GF-D8 (cell line): ENCODE measurements at places on chromosomes 7 and 10.

- no peak for DNase-seq
These were observed 25.1 kb downstream of the HDAC9 start for GRCh38 chr7:18520450-18521235.

DNA sequence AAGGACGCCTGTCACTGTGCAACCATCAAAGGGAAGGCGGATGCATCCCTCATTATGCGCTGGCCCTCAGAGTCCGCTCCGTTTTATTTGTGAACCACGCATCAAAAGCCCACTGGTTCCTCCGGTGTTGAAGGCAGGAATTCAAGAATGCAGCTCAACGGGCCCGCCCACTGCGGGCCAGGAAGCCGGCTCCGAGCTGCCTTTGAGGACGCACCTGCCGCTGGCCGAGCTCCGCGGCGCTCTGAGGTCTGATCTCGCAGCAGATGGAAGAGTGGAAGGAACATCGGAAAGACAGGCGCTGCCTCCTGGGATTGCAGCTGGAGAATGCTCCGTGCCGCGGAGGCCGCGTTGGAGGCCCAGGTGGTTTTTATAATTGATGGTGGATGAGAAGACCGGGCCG lies 56.9 kb upstream of the ADGRA1 start:
- DNase-seq = no peak

DNA sequence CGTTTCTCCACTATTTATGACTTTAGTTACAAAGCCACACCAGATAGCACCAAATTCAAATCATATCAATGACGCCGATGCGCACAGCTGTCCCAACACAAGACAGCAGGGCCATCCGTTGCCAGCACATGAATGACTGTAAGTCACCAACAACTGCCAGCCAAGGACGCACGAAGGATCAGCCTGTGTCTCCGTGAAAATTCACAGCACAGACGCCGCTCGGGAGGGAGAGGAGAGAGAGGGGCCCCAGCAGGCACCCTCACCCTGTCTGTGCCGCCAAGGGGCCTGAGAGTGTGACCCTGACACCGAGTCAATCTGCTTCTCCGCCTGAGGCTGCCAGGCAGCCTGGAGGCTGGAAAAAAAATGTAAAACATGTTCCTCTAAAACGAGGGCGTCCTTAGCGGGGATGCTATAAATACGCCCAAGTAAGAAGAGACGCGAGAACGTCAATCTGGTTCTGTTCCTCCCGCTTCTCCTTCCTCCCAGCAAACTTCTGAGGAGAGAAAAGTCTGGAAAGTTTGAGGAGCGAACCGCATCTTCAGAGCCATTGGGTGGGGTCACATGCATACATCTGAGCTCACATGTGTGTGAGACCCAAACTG lies 111.2 kb downstream of the PTPRN2 start:
- DNase-seq = no peak

DNA sequence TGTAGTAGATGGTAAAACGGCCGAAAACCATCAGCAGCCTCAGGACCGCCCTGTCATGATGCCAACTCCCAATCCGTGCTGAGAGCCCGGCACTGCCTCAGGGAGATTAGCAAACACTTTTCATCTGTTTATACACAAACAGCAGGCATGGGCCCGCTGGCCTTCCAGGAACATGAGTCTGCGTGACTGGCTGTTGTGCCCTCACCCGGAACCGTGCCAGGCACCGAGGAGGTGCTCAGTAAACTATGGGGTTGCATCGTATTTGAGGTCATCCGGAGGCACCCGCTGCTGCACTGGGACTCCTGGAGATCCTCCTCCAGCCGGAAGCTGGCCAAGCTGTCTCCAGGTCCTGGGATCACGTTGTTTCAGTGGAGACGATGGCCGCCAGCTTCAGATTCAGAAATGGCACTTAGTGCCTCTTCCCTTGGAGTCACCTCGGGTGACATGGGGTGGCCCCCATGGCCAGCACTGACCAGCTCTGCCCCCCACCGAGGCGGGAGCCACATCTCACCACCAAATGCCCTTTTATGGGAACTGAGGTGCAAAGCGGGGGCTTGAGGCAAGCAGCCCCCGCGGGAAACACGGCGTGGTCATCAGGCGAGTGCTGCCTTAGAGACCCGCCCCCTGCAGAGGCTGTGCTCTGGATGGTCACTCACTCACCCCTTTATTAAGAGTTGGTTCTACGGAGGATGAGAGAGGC lies 585.9 kb downstream of the PTPRN2 start:
- DNase-seq = no peak

DNA sequence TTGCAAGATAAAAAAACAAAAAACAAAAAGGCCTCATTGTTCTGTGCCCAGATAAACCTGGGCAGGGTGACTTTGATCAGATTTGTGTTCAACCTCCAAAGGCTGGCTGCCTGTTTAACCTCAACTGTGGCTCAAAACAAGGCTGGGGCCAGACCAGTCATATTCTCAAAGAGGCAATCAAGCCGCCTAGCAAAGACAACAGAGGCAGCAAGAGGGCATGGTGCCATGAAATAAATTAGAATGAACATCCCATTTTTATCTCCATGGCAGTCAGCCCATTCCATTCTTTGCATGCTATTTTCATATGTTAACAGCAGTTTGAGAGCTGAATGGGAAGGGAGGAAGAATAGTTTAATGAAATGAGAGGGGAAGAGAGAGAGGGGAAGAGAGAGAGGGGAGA lies 1150.3 kb downstream of the TYW1 start:
- DNase-seq = no peak

- no peak for DNase-seq
These were observed 355.6 kb downstream of the RNLS start for GRCh38 chr10:88227342-88228018.

DNA sequence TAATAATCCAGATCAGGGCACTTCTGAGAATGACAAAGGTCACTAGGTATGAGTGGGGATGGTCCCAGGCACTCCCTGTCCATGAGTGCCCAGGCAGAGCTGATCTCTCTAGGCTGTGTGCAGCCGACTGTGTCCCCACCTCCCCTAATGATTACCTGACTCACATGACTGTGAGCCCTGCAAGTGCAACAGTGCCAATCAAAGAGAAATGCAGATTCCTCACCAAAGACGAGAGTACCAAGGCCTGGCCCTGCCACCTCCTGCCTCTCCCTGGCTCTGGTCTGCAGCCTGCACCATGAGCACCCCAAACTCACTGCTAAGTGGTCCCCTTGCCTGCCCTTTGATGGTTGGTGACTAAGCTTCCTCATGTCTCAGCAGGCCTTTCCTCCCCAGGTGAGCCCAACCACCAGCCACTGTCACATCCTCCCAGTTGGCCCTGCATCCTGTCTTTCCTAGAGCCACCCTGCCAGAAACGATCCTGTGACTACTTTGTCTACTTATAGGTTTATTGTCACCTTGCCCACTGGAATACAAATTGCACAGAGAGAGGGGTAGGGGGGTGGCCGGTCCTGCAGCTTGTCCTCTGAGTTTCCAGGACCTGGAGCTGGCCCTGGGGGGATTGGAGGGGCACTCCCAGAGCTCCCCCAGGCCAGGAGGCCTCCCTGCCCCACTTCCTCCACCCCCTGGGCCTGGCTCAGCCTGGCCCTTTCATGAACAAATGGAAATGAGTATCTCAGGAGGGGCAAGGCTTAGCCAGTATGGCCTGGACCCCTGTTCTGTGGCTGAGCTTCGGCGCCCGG lies 22.4 kb upstream of the GDF10 start:
- DNase-seq = no peak

- no peak for DNase-seq
These were observed 186.3 kb downstream of the PRPF18 start for GRCh38 chr10:13773043-13773442.

- no peak for DNase-seq
These were observed 107.6 kb downstream of the NEURL1 start for GRCh38 chr10:103600956-103601569.

GRCh38 chr10:97647556-97647955 lies 7.1 kb downstream of the PI4K2A start:
- no peak for DNase-seq
